ENCODE measurements at places on chromosomes 1 and 21.

GRCh38 chr1:243482141-243483022 is 226.5 kb downstream of the SDCCAG8 start:
- peak; percentile 69 for DNase-seq

DNA sequence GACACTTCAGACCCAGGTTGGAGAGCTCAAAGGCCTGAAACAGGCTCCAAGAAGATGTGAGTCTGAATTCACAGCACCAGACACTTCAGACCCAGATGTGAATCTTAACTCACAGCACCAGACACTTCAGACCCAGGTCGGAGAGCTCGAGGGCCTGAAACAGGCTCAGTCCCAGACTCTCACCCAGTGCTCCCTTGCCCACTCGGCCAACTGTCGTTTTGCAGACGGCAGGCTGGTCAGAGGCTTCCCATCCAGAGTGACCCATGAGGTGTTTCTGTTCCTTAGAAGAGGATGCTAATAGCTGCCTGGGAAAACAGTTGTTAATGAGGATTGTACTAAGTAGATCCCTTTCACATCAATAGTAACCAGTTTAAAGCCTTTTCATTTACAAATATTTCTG is 88.4 kb downstream of the ADARB1 start:
- DNase-seq: no peak

- DNase-seq: no peak
Observed at GRCh38 chr1:51340380-51340779, 10.0 kb upstream of the TTC39A start.

DNA sequence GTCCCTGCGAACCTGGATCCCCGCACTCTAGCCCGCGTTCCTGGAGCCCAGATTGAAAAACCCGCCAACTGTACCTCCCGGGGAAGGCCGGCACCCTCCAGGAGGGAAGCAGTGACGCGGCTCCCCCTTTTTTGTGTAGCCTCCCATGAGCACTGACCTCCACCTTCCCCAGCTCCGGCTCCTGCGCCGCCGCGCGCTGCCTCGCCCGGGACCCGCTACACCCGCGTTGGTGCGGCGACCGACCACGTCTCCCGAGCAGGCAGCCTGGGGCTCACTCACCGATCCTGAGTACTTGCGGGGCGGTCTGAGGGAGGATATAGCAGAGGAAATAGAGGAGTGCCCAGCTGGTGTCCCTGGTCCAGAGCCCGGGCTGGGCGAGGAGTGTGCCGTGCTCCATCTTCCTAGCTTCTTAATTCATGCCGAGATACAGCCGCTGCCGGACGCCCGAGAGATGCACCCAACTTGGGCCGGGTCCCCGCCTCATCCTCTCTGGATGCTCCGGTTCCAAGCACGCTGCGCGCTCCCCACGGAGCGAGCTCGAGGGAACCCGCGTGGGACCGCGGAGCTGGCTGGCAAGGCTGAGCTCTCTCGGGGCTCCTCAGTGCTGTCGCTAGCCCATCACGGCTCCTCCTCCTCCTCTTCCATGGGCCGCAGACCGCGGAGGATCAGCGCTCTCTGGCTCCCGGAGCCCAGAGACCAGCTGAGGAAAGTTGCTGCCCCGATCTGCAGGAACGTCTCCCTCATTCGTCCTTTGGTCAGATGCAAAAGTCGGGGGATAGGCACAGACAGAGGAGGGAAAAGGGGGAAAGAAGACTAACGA is 482 bp downstream of the GRIK1 start:
- peak; percentile 5 for DNase-seq

DNA sequence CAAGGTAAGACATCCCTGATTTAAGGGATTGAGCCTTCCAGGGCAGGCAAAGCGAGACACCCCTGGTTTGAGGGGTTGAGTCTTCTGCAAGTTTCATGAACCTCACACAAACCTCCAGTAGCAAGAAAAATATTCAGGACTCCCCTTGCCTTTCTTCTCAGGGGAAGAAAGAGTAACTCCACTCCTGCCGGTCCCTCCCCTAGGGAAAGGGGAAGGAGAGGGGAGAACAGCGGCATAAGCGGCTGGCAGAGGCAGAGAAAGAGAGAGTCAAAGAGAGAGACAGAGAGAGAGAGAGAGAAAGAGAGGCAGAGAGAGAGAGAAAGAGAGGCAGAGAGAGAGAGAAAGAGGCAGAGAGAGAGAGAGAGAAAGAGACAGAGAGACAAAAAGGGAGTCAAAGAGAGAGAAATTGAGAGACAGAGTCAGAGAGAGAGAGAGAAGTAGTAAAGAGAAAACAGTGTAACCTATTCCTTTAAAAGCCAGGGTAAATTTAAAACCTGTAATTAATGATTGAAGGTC is 29.5 kb upstream of the CBR3 start:
- DNase-seq: no peak

- peak; percentile 34 for DNase-seq
Observed at GRCh38 chr1:218878369-218878768, 295.3 kb upstream of the LYPLAL1 start.
